ENCODE measurements at places on chromosomes 12 and 14.

- no peak for DNase-seq
These were observed 237.0 kb downstream of the KIF21A start for GRCh38 chr12:39205969-39206368.

DNA sequence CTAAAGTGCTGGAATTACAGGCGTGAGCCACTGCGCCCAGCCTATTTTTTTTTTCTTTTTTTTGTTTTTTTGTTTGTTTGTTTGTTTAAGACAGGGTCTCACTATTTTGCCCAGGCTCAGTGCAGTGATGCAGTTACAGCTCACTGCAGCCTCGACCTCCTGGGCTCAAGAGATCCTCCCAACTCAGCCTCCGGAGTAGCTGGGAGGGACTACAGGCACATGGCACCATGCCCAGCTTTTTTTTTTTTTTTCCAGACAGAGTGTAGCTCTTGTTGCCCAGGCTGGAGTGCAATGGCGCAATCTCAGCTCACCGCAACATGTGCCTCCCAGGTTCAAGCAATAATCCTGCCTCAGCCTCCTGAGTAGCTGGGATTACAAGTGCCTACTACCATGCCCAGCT is 5.8 kb upstream of the ITFG2 start:
- no peak for DNase-seq

DNA sequence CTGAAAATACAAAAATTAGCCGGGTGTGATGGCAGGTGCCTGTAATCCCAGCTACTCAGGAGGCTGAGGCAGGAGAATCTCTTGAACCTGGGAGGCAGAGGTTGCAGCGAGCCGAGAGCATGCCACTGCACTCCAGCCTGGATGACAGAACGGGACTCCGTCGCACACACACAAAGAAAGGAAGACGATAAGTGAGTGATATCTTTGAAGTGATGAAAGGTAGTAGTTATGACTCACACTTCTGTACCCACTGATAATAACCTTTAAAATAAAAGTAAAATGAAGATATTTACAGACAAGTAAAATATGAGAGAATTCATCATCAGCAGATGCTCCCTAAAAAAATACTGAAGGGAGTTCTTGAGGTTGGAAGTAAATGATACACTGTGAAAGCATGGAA is 171.3 kb upstream of the CRY1 start:
- no peak for DNase-seq

DNA sequence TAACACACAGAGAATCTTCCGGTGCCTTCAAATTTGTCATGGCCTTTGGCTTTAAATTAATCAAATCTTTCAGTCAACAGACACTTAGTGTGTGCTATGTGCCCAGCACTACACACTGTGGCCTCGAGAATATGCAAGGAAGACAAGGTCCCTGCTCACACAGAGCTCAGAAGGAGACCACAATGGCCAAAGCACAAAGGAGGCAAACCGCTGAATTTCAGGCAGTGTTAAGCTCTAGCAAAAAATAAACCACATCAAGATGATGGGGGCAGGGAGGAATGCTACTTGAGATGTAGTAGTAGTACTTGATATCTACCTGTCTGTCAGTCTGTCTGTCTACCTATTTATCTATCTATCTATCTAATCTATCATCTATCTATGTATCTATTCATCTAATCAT is 227.9 kb downstream of the TMEM132D start:
- no peak for DNase-seq

DNA sequence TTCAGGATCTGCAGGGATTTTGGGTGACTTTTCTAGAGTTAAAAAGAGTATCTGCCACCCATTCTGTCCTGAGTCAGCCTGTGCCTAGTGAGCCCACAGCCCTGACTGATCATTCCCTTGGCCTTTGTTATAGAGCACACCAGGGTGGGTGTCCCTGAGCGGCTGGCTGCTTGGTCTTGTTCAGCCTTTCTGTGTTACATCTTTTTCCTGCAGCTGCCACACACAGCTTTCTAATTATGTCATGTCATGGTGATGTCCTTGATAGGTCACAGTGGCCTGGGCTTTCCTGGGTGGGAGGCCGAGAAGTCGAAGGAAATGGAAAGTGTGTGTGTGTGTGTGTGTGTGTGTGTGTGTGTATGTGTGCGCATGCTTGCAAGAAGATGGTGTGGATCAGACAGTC is 293.2 kb upstream of the CRY1 start:
- DNase-seq, result no peak

GRCh38 chr14:81471062-81471461 is 62.6 kb downstream of the SEL1L start:
- no peak for DNase-seq

- peak; percentile 28 for DNase-seq
These were observed 1.1 kb downstream of the HDAC7 start for GRCh38 chr12:47818467-47819137.

DNA sequence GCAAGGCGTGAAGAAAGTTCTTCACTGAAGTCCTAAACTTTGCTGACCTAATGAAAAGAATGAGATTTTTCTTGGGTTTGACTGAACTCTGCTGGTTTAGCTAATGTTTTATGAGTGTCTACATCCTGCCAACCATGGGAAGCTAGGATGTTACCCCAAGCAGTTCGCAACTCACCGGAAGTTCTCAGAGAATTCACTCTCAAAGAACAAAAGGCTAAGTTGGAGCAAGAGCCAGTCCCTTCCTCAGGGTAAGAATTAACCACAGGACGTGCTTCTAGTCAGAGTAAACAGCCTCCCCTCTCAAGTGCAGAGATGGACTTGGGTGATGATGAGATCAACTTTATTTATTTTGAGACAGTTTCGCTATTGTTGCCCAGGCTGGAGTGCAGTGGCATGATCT is 37.3 kb downstream of the TCHP start:
- no peak for DNase-seq

DNA sequence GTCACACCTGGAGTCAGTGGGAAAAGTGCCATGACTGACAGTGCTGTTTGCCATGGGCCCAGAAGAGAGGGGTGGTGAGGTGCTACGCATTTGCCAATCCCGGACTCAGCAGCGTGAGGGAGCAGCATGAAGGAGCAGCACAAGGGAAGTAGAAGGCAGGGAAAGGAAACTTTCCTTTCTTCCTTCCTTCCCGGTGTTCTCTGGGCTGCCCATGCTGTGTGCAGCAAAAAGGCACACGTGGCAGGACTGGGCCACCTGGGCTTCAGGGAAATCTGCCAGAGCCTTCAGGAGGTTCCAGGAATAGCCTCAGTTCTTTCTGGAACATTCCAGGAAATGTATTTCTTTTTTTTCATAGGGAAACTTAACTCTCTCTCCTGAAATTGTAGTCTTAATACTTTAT is 23.0 kb downstream of the TRIM9 start:
- no peak for DNase-seq

DNA sequence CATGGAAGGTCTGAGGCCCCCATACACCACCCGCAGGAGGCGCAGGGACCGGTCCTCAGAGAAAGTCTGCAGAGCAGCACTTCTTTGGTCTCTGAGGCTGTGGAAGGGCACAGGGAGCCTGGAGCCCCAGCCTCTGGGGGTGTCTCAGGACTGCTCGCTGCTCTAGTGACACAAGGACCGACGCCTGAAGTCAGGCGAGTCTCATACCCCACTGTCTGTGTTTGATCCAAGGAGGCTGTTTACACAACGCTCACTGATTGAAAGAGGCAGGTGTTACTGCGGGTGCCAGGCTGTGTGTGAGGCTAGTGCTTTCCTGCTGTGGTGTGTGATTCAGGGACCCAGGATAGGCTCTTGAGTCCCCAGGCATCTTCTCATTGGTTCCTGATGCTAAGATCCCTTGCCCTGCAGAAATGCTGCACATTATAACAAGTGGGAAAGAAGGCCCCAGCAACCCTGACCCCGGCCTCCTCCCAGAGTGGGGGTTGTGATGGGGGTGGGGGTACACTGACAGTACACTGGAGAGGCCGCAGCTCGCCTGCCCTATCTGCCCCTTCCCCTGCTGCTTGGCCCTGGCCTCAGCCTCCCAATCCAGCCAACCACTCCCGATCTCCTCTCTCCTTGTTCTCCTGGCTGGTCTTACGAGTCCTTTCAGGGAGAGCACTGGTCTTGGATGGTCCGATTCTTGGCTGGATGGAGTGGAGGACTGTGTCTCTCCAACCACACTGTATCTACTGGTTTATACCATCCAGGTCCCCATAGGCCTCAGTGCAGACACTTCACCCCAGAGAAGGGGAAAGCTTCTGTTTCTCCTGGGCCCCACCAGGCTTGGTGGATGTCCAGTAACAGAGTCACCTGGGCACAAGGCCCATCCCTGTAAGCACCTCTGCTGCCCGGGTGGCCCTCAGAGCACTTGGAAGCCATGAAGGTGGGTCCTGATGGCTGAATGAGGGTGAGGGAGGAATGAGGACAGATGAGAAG is 6.6 kb downstream of the CACNA2D4 start:
- no peak for DNase-seq

DNA sequence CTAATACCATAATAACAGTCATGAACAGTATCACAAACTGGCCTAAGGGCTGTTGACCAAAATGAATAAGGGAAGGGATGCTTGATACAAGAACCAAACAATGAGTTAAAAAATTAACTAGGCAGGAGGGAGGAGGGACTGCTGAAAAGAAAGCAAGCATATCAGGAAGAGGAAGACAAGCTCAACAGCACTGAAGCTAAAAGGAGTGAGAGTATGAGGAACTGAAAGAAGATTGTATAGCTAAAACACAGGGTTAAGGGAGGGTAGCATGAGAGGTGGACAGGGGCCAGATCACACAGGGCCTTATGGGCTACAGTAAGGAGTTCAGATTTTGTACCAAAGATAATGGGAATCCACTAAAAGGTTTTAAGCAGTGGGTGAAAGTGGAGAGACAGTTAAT is 34.1 kb downstream of the ITGA7 start:
- no peak for DNase-seq

DNA sequence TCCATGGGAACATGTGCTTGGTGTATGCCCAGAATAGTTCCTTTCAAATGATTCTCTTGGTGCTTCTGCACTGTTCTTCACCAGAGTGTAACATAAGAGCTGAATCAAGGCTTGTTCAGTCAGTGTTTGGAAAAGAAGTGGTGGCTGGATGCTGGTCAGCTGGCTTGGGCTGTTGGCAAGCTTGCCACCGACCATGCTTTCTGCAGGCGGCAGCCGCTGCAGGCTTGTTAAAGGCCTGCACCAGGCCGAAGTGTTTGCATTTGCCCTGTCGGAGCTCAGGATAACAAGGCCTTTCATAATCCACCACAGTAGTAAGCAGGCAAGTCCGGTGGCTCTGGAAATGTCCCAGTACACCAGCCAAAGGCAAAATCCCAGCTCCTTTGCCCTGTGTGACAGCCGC is 26.9 kb downstream of the DAAM1 start:
- DNase-seq, result no peak

DNA sequence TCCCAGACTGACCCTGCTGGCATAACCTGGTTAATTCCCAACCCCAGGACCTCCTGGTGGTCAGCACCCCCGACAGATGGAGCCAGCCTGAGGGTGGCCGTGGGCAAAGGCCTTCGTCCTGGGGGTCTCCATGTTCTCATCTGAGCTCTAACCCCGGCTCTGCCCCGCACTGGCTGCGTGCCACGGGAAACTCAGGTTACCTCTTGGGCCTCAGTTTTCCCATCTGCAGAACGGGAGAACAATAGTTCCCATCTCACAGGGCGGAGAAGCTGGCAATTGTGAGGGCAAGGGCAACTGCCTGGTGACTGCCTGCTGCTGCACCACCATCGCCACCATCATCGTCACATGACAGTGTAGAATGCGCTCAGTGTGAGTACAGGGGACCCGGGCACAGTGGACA is 77.9 kb downstream of the RFLNA start:
- no peak for DNase-seq

DNA sequence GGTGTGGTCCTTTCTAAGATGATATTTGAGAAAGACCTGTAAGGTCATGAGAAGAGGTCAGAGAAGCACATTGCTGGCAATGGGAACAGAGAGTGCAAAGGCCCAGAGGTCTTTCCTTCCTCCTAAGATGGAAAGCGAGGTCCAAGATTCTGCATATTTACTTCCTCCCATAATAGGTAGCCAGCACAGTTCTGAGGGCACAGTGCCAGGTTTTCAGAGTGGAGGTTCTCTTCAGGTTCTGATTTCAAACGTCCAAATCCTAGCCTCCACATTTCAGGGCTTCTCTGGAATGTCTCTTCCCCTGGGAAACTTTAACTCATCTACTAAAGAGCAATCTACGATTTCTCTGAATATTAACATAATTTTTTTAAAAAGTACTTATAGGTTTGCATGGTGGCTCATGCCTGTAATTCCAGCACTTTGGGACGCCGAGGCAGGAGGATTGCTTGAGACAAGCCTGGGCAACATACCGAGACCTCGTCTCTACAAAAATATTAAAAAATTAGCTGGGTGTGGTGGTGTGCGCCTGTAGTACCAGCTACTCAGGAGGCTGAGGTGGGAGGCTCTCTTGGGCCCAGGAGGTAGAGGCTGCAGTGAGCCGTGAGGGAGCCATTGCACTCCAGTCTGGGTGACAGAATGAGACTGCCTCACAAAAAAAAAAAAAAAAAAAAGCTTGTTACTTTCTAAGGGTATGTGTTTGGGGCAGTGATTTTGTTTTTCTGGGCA is 526 bp upstream of the MRPL42 start:
- no peak for DNase-seq

GRCh38 chr12:123369229-123369628 is 4.6 kb upstream of the SBNO1 start:
- no peak for DNase-seq

DNA sequence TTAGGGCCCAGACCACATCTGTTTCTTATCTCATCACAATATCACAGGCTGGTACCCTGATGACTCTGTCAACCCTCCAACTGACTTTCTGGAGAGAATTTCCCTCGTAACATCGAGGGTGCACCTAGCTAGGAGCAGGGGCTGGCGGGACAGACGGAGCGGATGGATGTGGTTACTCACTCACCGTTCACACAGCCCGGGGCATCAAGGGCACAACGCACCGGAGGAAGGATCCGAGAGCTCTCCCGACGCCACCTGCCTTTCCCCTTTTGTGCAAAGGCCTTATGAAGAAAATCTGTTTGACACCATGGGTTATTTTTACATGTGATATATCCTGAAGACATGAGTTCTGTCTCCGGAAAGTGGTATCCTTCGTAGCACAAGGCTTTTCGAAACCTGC is 31.4 kb downstream of the SLC15A4 start:
- no peak for DNase-seq

DNA sequence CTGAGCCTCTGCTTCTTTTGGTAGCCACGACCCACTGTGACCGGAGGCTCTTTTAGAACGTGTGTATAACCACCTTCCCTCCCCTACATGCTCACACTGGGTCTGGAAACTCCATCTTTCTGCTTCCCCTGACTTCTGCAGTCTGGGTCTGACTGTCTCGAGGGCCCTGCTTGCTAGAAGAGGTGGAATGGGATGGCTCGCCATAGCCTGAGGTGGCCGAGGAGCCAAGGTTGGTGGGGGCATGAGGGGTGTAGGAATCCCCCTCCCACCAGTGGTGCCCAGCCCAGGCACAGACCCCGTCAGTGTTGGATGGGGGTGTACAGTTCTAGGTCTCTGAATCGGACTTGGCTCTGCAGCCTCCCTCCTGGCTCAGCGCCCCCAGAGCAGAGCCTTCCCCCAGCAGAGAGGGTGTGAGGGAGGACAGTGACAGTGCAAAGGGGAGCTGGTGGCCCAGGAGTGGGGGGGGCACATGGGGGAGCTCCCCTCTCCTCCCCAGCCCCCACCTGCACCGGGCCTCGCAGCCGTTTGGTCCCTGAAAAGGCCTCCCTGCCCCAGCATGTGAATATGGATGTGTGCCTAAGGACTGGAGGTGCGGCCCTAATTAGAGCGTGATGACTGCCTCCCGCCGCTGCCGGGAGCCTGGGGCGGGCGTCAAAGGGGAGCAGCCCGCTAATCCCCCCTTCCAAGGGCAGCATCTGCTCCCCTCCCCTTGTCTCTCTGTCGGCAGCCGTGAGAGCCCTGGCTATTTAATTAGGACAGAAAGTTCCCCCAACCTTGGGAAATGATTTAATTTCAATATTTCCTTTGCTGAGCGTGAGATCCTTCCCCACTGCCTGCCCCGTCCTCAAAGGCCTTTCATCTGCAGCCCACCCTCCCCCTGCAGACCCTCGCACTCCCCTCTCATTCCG is 196.2 kb upstream of the C14orf180 start:
- DNase-seq, result no peak

Measured in CD8-positive, alpha-beta memory T cell (primary cell).